Skeletal muscle cell (primary cell): ENCODE measurements at places on chromosomes 4 and X.
A peak's percentile ranks its signal among the peaks of the same experiment; 100 is the strongest.

DNA sequence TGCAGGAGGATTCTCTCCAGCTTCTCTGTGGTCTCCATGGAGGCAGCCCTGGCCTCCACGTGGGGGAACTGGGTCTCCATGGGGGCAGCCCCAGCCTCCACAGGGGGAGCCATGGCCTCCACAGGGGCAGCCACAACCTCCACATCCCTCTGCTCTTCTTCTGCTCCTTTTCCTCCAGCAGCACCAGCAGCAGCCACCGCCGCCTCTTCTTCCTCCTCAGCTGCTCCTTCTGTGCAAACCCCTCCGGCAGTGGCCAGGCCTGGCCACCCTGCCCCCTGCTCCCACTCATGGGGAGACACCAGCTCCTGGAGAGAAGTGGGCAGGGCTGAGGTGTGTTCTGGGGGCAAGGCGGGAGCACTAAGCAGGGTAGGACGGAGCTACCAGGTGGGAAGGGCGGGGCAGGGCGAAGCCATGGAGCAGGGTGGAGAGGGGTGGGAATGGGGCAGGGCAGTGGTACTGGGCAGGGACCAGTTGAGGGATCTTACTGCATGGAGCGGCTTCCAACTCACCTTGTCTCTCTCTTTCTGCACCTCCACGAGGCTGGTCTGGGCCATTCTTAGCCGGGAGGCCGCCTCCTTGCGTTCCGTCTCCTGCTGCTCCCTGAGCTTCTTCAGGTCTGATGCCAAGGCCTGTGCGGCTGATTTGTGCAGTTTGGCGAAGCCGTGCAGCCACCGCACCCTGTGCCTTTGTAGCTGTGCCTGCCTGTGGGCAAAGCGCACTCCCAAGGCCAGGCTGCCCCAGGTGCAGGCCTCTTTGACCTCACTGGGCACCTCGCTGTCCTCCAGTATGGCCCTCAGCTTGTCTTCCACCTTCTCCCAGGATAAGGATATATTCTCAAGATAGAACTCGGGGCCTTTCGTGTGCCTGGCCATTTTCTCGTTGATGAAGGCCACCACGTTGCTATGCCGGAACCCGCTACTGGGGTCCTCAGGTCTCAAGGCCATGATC, 766 bp downstream of the TEX13A start:
- DNase-seq: no peak

- no peak for DNase-seq
These were observed 592.0 kb upstream of the GALNTL6 start for GRCh38 chr4:171221181-171221580.

- peak; percentile 97 for DNase-seq
These were observed 126.9 kb upstream of the GIMD1 start for GRCh38 chr4:106495476-106495875.

DNA sequence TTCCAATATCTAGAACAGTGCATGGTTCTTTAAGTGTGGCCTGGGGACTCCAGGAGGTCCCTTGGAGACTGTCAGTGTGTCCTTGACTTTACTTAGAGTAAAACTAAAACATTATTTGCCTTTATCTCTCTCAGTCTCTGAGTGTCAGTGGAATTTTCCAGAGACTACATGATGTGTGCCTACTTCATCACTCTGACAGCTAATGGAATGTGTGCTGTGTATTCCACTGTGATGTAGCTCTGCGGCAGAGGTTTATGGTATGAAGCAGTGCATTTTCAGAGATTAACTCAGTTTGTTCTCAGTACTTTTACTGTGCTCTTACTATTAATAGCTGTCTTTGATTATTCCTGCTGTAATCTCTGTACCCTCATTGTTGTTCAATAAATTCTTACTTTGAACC, 85.6 kb downstream of the MANBA start:
- no peak for DNase-seq

- no peak for DNase-seq
These were observed 57.0 kb downstream of the ZNF827 start for GRCh38 chr4:145881576-145881975.

DNA sequence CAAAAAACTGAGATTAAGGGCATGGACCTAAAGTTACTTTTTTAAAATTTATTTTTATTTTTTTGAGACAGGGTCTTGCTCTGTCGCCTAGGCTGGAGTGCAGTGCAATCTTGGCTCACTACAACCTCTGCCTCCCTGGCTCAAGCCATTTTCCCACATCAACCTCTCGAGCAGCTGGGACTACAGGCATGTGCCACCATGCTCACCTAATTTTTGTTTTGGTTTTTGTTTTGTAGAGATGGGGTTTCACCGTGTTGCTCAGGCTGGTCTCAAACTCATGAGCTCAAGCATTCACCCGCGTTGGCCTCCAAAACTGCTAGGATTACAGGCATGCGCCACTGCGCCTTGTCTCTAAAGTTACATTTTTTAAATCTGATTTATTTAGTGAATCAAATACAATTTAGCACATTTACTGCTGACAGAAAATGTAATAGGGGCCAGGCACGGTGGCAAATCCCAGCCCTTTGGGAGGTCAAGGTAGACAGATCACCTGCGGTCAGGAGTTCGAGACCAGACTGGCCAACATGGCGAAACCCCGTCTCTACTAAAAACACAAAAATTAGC, 38.3 kb downstream of the GUCY1A1 start:
- no peak for DNase-seq

DNA sequence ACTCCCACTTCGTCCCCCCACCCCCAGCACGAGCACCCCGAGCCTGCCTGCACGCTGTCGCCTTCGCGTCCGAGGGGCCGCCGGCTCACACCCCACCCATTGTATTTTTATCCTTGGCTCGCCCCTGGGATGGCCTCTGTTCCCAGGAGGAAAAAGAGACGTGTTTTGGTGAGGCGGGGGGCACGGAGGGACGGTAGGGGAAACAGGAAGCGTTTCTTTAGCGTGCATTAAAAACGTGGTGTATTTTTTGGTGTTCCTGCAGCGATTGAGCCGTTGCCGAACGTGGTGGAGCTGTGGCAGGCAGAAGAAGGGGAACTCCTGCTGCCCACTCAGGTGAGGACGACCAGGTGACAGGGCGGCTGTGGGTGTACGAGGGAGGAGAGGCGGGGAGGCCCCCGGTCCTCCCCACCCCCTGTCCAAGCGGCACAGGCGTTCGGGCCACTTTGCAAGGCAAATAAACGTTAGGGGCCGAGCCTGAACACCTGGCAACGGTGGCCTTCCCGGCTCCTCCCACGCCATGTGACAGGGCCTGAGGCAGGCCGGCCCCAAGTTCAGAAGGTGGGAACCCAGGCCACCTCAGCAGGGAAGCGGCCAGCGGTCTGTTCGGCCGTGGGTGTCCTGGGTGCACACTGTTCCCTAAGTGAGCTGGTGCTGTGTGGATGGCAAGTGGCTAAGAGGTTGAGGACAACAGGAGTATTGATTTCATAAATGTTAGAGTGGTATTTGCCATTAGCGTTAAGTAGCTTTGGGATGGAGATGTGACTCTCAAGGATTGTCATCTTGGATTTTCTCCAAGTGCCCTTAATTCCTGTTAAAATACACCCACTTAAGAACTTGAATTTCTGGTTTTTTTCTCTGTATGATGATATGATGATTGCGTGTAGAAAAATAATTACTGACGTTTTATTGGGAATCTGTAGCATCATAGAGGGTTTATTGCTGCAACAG, 1.1 kb downstream of the TMEM131L start:
- no peak for DNase-seq

DNA sequence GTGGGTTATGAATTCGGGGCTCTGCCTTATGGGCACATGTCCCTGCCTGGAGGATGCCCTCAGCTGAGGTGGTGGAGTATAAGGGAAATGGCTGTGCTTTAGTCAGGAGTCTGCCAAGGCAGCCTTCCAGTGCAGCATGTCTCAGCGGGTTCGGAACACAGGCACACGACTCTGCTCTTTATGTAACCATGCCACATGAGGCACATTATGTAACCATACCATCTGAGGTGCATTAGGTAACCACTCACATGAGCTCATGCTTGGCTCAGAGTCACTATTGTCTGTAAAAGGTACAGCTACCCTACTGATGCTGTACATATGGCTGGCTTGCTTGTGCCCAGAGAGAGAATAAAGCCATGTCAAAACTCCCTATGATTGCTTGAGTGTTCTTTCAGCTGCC, 723.6 kb downstream of the TRAM1L1 start:
- DNase-seq: no peak

DNA sequence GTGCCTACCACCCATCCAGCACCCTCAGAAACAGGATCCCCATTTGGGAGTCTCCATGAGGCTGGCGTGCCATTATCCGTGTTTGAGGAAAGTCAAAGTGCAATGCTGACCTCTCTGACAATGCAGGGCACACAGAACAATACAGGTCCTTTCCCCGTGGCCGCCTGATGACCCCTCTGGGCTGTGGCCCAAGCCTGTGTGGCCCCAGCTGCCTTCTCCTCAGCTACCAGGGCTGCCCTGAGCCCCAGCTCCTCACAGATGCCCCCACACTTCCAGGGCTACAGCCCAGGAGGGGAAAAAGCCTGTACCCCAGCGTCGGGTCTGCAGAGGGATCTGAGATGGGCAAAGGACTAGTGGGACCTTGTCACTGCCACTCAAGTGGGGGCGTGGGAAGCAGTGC, 15.5 kb downstream of the ZFYVE28 start:
- no peak for DNase-seq
